Nucleus accumbens (tissue), 56 donors: ENCODE measurements at places on chromosomes 6 and 20.

- DNase-seq, result peak; percentile 25
These were observed 44.6 kb downstream of the SESN1 start for GRCh38 chr6:109050012-109050411.

DNA sequence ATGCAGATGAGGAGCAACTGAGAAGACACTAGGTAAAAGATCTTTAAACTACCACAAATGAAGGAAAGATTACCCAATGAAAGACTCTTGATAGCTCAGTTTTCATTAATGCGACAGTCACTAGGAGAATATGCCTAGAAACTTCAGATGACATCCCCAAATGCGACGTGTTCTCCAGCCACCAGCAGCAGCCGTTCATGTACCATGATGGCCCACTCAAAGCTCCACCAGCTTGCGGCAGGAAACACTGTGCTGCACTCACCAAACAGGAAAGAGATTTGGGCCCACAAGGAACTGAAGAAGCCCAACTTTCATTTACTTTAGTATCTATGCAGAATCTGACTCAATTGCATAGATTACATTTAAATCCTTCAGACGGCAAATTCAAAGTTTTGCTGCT is 7.5 kb downstream of the DIDO1 start:
- DNase-seq, result no peak

GRCh38 chr20:54148947-54149764 is 24.6 kb downstream of the CYP24A1 start:
- DNase-seq, result no peak

DNA sequence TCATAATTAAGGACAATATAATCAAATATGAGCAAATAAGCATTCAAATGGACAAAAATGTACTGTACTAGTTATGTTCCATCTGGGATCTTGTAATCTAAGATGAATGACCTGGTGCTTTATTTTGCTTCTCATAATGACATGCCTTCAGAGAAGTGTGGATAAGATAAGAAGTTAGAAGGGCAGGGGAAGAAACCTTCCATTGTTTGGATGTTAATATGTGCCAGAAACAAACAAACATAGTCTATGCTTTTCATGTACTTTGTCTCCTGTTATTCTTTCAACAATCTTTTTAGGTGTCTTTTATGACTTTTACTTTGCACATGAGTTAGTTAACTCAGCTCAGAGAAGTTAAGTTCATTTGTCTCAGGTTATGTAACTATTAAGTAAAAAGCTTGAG is 511.5 kb upstream of the SOX4 start:
- DNase-seq, result no peak

DNA sequence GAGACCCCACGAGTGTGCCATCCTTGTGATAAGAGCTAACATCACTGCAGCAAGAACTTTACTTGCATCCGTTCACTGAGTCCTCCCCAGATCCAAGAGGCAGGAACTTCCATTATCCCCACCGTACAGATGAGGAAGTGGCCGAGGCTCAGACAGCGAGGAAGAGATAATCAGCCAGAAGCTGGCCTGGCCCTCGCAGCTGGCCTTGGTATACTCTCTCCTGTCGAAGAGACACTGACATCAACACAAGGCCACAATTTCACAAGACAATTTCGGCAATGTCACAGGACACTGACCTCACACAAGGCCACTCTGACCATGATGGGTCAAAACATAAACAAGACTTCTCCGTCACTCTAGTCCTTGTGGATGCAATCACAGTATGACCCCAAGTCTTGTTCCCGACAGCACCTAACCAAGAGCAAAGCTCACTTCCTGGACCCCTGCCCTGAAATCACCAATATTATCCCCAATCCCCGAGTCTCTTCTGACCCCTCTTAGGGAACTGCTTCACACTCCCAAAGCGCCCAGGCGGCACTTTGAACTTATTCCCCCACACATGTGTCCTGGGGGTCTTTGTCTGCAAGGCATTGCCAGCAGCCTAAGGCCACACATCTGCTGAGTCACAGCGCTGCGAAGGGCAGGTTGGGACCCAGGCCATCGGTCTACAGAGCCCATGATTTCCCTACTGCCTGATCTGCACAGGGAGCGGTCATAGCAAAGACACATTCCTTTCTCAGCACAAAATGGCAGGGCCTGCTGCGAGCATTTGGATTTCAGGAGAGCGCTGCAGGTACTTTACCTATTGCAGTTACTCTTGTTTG is 14.8 kb upstream of the VAPB start:
- no peak for DNase-seq

GRCh38 chr6:134065706-134066105 is 13.3 kb upstream of the SLC2A12 start:
- DNase-seq, result no peak
